ENCODE measurements at places on chromosomes 4 and X.

DNA sequence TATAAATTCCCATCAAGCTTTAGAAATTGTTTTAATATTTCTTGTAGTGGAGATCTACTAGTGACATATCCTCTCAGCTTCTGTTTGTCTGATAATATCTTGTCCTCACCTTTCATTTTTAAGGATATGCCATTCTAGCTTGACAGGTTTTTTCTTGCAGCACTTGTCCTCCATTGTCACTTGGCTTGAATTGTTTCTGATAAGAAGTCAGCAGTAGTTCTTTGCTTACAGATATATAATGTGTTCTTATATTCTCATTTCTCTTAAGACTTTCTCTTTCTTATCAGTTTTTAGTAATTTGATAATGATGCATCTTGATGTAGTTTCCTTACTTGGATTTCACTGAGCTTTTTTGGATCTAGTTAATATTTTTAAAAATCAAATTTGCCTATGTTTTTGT is 120.6 kb upstream of the NUDT6 start:
- no peak for DNase-seq

GRCh38 chrX:2608638-2609430 is 82.3 kb upstream of the CD99 start:
- DNase-seq, result peak; percentile 35

- no peak for DNase-seq
Measured at GRCh38 chrX:53718073-53718472, 31.6 kb upstream of the HUWE1 start.

DNA sequence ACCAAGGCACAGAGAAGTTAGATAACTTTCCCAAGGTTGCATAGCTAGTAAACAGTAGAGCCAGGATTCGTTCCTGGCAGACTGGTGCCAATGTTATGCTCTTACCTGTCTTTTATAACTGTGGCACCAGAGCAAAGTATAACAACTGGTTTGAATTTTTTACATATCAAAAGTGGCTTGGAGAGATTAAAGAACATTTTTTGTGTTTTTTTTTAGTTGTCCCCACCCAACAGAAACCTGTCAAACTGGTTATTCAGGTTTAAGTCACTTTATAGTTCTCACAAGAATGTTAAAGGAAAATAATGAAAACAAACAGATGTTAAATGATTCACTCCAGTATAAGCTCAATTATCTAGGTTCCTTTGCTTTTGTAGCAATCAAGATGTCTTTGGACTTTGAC is 15.6 kb upstream of the FAM47E start:
- DNase-seq, result no peak

GRCh38 chr4:24053934-24054333 is 164.1 kb upstream of the PPARGC1A start:
- DNase-seq, result no peak

Measured in omental fat pad (tissue), 4 donors.